Left colon (tissue), 2 donors: ENCODE measurements at places on chromosomes 12 and 14. TPM values are rescaled to one million over a fixed set of nuclear protein-coding genes. Genes with fewer than 3 reads are reported as not detected.

DNA sequence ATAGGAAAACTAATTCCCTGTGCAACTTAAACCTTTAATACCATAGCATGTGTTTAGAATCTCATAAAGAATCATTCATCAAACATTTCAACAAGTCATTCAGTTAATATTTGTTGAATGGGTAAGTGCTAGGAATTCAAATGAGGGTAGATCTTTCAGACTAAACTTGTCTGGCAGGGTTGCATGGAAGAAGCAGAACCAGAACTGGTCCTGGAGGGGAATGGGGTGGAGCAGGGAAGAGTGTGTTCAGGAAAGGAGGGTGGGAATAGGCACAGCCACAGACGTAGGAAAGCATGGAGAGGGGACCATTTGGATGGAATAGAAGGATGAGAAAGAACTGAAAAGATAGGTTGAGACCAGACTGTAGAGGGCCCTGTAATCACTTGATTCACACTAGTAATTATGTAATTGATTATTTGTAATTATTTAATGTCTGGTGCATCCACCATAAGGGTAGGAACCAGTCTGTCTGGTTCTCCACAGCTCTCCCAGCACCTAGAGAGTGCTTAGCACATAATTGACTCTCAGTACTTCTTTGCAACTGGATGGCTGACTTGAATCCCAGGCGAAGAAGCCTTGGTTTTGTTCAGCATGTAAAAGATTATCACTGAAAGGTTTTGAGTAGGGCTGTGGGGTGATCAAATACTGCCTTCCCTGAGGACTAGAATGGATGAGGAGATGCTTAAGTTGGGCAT is 3.0 kb upstream of the MAP3K9 start:
- DNase-seq: no peak

DNA sequence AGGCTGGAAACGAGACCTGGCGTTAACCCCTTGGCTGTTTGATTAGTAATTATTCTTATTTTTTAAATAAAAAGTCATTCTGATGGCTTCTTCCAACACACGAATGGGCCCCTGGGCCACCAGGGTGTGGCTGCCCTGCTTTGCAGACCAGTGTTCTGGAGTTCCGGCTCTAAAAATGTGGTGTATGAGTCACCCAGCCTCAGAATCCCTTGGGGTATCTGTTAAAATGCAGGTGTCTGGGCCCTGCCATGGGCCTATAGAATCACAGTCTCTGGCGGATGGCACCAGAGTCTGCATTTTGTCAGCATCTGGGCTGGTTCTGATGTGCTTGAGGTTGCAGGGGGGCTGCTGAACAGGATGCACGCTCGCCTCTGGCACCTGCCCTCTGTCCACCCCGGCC is 2.5 kb upstream of the PSMC1 start:
- DNase-seq: no peak

DNA sequence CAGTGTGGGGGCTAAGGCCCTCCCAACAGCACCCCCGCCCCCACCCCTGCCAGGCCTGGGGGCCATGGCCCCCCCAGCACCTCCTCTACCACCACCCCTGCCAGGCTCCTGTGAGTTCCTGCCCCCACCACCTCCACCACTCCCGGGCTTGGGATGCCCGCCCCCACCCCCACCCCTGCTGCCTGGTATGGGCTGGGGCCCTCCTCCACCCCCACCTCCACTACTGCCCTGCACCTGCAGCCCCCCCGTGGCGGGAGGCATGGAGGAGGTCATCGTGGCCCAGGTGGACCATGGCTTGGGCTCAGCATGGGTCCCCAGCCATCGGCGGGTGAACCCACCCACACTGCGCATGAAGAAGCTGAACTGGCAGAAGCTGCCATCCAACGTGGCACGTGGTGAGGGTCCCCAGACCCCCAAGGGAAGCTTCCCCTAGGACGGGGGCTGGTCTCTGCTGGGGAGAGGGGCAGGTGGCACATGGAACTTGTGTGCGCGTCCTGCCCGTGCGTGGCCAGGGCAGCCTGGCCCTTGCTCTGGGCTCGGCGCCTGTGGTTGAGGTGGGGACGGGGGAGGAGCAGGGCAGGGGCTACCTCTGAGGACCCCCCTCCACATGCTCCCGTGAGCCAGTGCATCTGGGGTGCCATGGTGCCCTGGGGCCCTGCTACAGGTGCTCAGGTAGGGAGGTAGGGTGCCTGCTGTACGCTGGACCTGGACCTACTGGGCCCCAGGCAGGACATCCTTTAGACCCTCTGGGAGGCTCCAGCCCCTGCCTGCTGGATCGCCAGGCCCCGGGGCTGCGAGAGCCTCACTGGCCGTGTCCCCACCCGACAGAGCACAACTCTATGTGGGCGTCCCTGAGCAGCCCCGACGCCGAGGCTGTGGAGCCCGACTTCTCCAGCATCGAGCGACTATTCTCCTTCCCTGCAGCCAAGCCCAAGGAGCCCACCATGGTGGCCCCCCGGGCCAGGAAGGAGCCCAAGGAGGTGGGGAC is 16.1 kb upstream of the ADSS1 start:
- DNase-seq: no peak

GRCh38 chr14:95039259-95039992 is 117.9 kb downstream of the DICER1 start:
- DNase-seq: peak; percentile 12

DNA sequence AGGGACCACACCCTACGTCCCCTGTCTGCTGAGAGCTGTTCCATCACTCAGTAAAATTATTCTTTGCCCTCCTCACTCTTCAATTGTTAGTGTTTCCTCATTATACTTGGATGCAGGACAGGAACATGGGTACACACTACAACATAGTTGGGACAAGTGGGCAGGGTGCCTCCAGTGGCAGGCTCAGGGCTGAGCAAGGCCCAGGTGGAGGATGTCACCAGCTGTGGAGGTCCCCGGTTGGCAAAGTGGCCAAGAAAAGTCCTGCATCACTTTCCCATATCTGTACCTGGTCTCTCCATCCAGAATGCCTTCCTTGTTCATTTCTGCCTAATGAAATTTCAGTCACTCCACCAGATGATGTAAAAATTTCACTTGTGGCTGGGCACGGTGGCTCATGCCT is 72.7 kb upstream of the PPP4R3A start:
- DNase-seq: no peak

DNA sequence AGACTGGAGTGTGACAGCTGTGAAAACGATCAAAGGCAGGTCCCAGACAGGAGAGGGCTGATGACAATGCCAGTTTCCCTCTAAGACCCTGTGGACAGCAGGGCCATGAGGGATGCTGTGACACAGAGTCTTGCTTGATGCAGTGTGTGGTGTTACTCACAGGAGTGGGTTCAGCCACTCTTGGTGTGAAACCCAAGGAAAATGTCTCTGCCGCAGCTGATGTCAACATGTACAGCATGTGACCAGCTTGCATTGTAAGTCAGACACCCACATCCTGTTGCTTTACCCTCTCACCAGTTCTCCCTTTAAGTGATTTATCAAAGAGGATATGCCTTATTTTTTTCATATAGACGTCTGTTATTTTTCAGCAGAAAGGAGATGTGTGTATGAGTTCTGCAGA is 268.6 kb downstream of the BTG1 start:
- DNase-seq: peak; percentile 55

DNA sequence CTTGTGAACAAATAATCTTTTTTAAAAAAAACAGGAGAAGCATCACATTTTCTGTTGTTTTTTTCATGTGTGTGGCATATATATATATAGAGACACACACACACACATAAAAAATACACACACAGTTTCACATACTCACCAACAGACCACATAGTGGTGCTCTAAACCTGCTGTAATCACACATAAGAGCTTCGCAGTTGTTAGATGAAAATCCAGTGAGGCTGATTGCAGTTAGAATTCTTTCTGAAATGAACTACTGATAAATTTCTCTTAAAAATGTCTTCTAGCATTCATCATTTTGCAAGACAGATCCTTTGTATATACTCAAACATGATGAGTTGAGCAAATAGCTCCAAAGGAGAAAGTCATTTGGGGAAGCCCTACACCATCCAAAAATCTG is 434.3 kb upstream of the STXBP6 start:
- no peak for DNase-seq

DNA sequence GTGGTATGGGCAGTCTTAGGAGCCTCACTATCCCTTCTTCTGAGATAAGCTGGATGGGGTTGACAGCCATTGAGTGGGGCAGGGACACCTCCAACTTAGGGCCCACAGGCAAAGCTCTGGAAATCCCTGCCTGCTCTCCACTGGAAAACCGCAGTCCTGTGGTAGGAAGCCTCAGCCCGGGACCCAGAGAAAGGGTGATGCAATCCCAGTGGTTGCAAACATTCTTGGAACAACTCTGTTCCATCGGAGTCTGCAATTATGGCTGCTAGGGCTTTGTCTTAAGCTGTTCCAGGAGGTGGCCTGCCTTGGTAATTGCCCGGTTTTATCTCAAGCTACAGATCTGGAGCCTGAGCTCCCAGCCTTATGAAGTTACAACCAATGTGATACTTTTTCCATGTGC is 133.4 kb downstream of the DICER1 start:
- DNase-seq: no peak

- DNase-seq: no peak
Measured at GRCh38 chr12:42326541-42327226, 717 bp downstream of the PPHLN1 start.

DNA sequence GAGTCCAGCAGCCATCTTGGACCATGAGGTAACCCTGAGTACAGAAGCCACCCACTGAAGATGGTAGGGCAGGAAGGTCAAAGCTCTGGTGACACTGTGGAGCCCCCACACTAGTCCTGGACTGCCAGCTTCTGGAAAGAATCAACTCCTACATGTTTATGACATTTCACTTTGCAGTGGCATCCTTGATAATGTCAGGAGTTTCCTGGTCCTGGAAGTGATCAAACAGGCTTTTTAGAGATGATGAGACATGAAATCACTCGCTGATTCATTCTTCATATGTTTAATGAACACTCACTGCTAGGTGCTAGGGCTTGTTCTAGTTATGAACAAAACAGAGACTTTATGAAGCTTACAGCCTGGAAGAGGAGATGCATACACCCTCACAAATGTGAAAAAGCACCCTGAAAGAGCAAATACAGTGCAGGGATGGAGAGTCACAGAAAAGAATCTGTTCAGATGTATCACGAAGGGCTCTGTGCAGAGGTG is 15.8 kb upstream of the HNF1A start:
- DNase-seq: no peak

DNA sequence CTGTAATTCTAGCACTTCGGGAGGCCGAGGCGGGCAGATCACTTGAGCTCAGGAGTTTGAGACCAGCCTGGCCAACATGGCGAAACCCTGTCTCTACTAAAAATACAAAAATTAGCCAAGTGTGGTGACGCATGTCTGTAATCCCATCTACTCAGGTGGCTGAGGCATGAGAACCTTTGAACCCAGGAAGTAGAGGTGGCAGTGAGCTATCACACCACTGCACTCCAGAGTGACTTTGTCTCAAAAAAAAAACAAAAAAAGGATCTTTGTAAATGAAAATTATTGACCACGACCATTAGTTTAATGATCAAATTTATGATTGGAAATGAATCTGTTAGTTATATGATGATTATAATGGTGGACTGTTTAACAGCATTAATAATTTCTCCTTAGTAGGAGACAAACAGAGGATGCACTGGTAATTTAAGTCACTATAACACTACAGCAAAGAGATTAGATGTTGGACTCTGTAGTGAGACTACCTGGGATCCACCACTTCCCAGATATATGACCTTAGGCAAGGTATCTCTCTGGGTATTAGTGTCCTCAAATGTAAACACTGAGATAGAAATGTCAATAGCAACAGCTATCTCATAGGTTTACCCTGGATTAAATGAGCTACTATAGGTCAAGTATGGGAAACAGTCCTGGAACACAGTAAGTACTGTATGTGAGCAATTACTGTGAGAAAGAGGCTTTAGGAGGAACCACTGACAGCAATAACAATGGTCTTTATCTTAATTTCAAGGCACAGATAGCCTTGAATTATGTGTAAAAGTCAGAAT is 214.7 kb downstream of the NOVA1 start:
- no peak for DNase-seq

DNA sequence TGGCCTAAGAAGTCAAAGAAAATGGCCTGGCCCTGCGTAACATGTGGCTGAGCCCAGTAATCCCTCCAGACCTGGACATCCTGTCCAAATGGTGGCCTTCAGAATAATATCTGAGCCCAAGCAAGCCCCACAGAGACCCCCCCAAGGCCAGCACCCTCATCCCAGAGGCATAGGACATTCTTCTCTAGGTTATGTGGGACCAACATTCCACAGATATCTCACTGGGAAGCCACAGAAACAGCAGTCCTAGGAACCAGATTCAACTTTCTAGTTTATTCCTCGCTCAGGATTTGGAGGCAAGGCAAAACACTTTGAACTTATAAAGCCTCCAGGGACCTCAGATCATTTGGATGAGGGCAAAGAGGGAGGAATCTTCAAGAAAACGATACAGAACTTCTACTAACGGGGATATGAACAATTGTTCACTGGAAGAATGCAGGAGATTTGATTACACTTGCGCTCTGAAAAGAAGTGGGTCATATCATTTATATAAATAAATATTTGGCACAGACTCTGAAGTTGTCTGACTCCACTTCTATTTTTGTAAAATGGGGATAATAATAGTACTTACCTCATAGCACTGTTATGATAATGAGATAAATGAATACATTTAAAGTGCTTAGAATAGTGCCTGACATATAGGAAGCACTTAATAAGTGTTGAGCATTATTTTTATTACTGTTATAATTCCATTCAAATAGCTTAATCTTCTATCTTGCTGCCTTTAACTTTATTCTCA is 171.5 kb downstream of the NUAK1 start:
- no peak for DNase-seq

DNA sequence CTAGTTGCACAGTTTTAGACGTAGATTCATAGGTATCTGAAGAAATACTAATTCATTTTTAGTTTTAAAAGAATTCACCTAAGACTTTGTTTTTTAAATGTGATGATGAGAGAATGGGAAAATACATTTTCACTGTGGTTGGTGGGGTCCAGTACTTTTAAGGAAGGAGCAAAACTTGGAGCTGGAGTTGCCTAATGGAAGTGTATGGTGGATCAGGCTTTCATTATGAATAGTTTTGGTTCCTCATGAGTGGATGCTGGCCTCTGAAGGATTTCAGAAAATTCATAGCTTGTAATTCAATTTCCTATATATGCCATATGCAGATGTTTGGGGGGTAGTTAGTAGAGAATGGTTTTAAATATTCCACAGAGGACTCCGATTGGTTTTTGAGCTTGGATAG is 27.1 kb downstream of the STK38L start:
- no peak for DNase-seq

ALDH1L2 gene
- total RNA-seq: 1.2 TPM

CABP1 gene
- 2.5 TPM for total RNA-seq

TAS2R7 gene
- not detected for total RNA-seq

EXOC3L4 gene
- total RNA-seq: 13.5 TPM

BLOC1S1 gene
- total RNA-seq: 300 TPM

TBX5 gene
- not detected for total RNA-seq

CYP27B1 gene
- 1.7 TPM for total RNA-seq

ANO2 gene
- 2.6 TPM for total RNA-seq

MSI1 gene
- total RNA-seq: 7.4 TPM

HPD gene
- not detected for total RNA-seq

DTX3 gene
- total RNA-seq: 10.2 TPM
